Stimulated activated CD4-positive, alpha-beta T cell treated with anti-CD3 and anti-CD28 coated beads, TNF-alpha, amount 100 ng/mL, for 48 hours (primary cell): ENCODE measurements at places on chromosomes 12 and 14.

GRCh38 chr14:91872011-91872501 is 4.7 kb upstream of the TC2N start:
- no peak for DNase-seq

GRCh38 chr12:71109834-71110233 is 48.0 kb downstream of the TSPAN8 start:
- no peak for DNase-seq

- no peak for DNase-seq
These were observed 8.6 kb downstream of the ISCU start for GRCh38 chr12:108570743-108571608.

- no peak for DNase-seq
These were observed 39.4 kb upstream of the BMP4 start for GRCh38 chr14:53996041-53996440.

DNA sequence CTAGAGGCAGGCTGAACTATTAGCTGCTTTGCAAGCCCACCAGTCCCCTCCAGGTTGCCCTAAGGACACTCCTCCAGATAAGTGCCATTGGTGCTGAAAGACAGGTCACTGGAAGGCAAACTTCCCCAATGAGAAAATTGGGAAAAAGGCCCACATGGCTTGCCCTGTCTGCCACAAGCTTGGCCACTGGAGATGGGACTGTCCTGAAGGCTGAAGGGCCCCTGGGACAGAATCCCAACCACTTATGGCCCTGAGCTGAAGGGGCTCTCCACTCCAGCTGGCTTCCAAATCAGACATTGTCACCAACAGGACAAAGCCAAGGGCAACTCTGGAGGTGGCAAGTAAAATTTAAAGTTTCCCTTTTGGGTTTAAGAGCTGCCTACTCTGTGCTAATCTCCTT is 12.2 kb upstream of the DHRS2 start:
- DNase-seq, result no peak
